ENCODE measurements at places on chromosomes 1 and 21.

GRCh38 chr1:1890506-1891348, at the start of gene GNB1:
Gene GNB1, minus strand, starts transcription at chr1:1891087. Its CDS starts 65,634 bp downstream, at chr1:1825453.
- peak; percentile 59 for DNase-seq

DNA sequence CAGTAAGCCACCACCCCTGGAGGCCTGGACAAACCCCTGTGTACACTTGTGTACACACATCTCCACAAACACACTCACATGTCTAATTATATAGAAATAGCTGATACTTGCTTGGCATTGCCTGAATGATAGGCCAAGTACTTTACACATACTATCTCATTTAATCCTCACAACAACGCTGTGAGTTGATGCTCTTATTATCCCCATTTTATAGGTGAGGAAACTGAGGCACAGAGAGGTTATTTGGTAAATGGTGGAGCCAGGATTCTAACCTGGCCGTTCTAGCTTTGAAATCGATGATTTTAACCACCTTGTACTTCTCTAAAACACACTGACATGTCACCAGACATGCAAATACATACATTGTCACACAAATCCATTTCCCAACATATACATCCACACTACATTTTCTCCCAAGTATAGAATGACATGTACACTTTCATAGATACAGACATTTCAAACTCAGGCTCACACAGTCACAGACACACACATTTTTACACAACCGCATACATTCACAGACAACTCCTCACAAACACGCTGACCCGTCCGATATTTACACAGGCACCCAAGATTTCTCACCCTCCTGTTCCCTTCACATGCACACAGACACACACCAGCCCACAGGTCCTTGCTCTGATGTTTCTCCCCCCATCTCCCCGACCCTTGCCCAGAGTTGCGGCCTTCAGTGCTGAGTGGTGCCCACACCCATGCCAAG, 3.2 kb downstream of the ARHGEF19 start:
- no peak for DNase-seq

GRCh38 chr21:27817902-27818623, 851.2 kb upstream of the ADAMTS5 start:
- DNase-seq = no peak

DNA sequence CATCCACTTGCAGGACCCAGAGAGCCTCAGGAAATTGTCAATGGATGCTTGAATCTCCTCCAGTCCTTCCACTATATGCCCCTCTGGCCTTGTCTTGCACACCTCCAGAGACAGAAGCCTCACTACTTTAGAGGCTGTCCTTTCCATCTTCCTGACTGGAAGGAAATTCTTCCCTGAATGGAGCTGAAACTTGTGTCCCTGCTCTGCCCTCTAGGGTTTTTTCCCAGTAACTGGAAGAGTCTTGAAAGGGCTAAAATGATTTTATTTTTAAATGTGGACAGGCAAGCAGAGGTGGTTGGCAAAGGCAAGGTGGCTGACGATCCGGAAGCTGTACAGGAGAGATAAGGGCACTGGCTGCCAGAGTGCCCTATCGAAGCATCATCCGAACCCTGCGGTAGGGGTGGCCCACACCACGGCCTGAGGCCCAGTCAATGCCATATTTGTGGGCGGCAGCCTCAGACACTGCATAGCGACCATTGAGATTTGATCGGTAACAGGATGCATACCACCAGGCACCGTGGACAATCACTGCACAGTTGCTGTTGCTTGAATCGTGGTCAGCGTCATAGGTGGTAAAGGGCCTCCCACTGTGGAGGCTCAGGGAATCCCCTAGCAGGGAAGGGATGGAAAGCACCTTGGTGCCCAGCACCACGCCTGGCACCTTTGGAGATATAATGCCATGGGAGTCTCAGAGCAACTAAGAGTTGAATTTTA, 2.3 kb upstream of the MAP3K6 start:
- no peak for DNase-seq

DNA sequence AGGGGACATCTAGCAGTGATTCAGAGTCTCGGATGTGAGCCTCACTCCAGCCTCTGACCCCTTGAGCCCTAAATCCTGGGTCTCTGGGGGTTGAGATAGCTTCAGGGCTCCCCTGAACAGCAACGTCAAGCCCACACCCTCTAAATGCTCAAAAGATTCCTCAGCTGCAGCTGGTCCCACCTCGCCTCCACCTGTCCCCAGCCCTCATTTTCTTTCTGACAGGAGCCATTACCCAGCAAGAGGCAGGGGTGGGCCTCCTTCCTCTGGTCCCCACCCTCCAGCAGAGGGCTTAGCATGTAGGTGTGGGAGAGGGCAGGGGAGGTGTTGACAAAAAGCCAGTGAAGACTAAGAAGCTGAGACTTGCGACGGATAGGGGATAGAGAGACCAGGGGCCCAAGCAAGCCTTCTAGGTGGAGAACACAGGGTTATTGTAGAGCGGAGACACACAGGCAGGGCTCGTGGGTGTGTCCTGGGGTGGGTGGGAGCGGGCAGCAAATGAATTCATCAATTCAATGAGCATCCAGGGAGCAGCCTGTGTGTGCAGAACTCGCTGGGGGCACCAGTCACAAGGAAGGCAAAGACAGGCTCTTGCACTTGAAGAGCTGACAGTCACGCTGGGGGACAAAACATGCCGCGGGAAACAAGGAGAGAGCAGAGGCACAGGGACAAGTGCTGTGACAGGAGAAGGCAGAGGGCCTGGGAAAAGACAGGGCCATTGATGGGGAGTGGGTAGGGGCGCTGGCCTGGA, 48.9 kb upstream of the GOLT1A start:
- DNase-seq = no peak

GRCh38 chr1:56434740-56435139, 144.6 kb downstream of the PLPP3 start:
- no peak for DNase-seq

GRCh38 chr1:22711591-22712501, 1.2 kb downstream of the EPHB2 start:
- no peak for DNase-seq

DNA sequence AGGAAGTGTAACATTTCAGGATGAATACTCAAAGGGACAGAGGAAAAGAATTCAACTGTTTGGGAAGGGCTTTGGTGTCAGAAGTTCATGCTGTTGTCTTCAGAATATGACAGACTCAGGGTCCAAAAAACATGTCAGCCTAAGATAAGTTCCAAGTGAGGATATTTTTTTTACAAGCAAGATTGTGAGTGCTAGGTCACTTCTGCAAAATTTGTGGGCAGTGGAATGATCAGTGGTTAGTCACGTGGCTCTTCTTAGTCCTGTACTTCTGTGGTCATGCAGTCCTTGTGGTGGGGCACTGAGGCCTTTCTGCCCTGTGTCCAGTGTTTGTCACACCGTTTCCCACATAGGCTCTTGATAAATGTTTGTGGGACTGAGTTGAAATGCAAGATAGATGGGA, 5.2 kb downstream of the RGL1 start:
- no peak for DNase-seq

GRCh38 chr1:90114521-90115141, 119.7 kb downstream of the ZNF326 start:
- DNase-seq = no peak

- DNase-seq = no peak
Measured at GRCh38 chr1:160224606-160225005, 19.4 kb downstream of the PEA15 start.
